Stimulated activated CD8-positive, alpha-beta memory T cell treated with anti-CD3 and anti-CD28 coated beads, Interleukin-12 subunit alpha, Interleukin-12 subunit beta, amount 100 ng/mL, for 4 hours (primary cell): ENCODE measurements at places on chromosomes 4 and X.

GRCh38 chr4:81611221-81611620, 139.5 kb upstream of the RASGEF1B start:
- no peak for DNase-seq

GRCh38 chr4:95898226-95898625, 58.3 kb downstream of the PDHA2 start:
- DNase-seq = no peak

DNA sequence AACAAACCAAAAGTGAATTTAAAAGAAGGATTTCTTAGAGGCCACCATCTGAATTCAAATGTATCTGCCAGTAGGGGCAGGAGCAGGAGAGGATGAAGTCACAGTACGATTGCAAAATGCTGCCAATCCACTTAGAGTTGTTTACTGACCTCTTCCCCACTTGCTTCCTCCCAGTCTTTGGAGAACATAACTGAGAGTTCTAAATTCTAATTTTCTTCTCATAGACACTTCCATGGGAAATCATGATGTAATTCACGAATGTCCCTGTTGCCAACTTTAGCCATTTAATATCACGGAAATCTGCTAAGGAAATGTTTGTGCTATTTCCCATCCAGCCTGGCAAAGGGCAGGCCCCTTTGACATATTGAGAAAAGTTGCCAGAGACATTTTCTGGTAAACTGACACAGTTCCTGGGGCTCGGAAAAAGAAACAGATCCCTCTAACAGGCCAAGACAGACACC, 33.6 kb upstream of the NOCT start:
- no peak for DNase-seq

GRCh38 chr4:138959097-138959815, 56.3 kb upstream of the NOCT start:
- no peak for DNase-seq

- DNase-seq = no peak
Observed at GRCh38 chrX:34559325-34559724, 97.8 kb downstream of the TMEM47 start.
